Activated CD4-positive, alpha-beta T cell treated with anti-CD3 and anti-CD28 coated beads, Interleukin-2, Interleukin-6, amounts not matched to agents 100 ng/mL and 50 ng/mL, durations not matched to agents 16 hours and 8 hours (primary cell): ENCODE measurements at places on chromosomes 3 and 15.

- no peak for DNase-seq
Observed at GRCh38 chr3:136617198-136617597, 135.0 kb downstream of the STAG1 start.

DNA sequence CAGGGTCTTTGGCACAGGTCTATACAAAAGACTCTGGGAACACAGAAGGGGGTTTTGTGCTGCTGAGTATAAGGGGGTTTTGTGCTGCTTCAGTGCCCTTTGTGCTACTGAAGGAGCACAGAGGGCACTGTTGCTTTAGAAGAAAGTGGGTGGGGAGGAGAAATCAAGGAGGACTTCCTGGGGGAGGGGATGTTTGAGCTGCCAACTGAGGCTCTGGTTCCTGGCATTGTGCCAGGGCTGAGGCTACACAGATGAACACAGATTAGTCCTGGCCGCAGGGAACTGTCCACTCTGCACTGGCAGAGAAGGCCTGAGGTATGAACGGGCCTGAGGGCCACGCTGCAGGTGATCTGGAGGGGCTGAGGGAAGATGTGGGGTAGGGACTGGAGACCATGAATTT lies 32.2 kb upstream of the SEC13 start:
- no peak for DNase-seq

DNA sequence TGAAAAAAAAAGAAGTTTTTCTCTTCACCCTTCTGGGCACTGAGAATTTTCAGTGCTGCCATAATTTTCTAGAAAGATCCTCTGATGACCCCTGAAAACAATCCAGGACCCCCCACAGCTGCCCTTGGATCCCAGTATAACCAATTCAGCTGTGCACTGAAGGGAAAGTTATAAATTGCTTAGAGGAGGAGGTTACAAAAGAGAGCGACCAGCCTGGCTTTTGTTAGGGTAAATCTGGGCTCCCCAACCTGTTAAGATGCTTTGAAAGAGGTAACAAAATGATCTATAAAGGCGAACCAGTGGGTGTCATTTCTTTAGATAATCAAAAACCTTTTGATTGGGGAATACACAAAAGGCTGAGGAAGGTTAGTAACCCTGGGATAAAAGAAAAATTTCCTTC lies 407.9 kb upstream of the ATP11B start:
- no peak for DNase-seq

GRCh38 chr3:16802389-16802788 lies 82.4 kb upstream of the PLCL2 start:
- DNase-seq = no peak

DNA sequence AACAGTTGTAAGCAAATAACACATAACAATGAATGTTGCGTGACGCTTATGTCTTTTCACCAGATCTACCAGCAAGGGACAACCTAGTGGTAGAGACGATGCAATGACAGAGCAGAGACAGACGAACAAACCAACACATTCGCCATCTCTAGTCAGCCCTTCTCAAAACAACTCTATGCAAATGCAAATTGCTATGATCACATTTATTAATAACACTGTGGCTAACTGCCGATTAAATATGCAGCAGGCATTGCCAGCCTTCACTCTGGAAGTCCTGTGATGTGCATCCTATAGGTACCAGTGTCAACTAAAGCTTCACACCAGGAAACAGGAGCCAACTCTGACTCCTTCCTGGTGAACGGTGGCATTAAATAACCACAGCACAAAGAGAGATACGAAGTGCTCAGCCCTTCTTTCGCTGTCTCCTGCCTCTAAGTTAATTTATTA lies 94.2 kb downstream of the FOXP1 start:
- DNase-seq = no peak

- no peak for DNase-seq
Observed at GRCh38 chr3:46187876-46188275, 20.2 kb downstream of the CCR1 start.

DNA sequence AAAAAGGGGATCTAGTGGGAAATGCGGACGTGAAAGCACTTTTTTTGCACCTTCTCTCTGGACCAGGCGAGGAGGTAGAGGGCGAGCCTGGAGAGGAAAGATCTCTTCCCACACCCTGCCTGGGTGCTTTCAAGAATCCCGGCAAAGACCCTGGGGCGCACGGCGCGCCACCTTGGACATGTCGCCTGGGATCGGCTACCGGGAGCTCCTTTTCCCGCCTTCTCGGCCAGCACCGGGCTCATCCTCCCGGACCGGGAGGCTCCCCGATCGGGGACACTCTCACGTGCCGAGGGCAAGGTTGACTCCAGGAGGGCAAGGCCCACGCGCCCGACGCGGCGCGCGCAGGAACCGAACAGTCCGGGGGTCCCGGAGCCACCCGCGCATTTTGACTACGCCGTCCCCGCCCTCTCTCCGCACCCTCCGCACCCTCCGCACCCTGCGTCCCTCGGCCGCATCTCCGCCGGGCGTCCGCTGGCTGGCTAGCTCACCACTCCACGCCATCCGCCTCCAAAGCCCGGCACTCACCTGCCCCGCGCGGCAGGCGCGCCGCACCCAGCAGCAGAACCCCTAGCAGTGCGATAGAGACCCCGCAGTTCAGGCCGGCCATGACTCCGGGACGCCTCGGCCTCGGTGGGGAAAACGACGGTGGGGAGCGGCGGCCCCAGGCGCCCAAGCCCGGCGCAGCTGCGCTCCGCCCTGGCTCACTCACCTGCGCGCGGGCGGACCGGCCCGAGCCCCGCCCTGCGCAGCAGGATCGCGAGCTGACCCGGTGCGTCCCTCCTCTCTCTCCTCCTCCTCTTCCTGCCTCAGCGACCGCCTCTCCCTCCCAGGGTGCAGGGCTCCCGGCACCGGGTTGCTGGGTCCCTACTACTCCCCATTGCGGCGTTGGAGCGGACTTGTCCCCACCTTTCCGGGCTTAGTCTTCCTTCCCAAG lies at the start of gene CDCP1:
TSS of gene CDCP1 (minus strand) at position 698 of the 934 bp plus-strand sequence. CDS start at position 607, 91 bp downstream.
- DNase-seq = no peak

DNA sequence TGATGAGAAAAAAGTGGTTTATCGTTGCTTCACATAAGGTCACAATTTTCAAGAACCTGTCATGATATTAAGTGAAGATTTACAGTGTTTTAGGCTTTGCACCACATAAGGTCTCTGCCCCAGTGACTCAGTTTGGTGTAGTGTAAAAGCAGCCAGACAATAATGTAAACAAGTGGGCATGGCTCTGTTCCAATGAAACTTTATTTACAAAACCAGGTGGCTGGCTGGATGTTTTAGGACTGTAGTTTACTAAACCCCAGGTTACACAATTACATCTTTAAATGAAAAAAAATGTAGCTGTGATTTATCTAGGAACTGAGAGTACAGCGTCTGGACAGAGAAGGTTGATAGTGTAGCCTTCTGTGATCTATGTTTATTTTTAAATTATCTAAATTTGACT lies 9.7 kb upstream of the FBXL22 start:
- DNase-seq = no peak

- DNase-seq = no peak
Observed at GRCh38 chr3:170699158-170700053, 113.5 kb upstream of the SLC7A14 start.

- no peak for DNase-seq
Observed at GRCh38 chr3:14188041-14188754, 9.6 kb downstream of the LSM3 start.

- DNase-seq = no peak
Observed at GRCh38 chr3:162740941-162741596, 1244.5 kb downstream of the OTOL1 start.

- DNase-seq = no peak
Observed at GRCh38 chr3:197495499-197495898, 60.3 kb downstream of the BDH1 start.

- DNase-seq = peak; percentile 93
Observed at GRCh38 chr3:9890249-9891071, at the start of gene JAGN1. JAGN1 (plus strand) TSS chr3:9890610; CDS start chr3:9890723, 113 bp downstream.

DNA sequence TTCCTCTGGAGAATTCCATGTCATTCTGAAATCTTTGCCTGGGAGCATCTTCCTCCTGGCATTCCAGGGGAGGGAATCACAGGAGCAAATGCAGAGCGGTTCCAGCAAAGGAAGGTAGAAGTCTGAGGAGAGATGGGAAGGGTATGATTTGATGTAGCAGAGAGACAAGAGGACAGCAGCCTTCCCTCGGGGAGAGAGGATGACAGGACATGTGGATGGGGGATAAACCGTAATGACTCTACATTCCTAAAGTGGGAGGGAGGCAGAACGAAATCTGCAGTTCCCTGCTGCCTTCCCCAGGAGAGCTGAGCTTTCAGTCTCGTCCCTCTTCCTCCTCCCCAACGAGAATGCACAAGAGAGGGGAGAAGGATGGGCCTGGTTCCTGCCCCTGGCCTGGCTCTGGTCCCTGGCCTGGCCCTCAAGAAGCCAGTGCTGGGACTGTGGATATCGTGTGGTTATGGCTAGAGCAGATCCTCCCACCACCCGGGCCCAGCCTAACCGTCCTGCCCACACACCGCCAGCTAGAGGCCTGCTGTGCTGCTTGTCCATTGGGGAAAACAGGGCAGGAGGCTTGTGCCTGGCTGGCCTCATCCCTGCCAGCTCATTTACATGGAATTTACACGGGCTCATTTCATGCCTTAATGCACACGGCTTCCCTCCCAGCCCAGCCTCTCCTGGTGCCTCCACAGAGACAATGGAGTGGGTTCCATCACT lies 26.6 kb downstream of the SEMA7A start:
- DNase-seq = no peak

DNA sequence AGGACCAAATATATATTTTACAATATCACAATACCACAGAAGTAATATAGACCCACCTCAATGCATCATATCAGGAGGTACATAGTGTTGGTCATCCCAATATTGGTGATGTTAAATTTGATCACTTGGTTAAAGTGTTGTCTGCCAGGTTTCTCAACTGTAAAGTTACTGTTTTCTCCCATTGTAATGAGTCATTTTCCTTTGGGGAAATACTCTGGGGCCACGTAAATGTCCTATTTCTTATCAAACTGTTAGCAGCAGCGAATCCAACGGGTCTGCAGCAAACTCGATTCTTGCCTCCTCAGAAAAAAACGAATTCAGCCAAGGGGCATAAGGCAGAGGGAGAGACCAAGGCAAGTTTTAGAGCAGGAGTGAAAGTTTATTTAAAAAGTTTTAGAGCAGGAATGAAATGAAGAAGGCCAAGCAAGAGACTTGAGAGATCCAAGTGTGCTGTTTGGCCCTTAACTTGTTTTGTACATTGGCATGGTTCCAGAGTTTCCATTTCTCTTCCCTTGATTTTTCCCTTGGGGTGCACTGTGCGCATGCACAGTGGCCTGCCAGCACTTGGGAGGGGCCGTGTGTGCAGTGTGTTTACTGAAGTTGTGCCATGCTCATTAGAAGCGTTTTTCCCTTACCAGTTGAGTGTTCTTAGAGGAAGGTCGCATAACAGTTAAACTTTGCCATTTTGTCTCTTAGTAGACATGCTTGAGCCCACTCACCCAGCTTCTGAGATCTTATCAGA lies 512.5 kb downstream of the AGBL1 start:
- DNase-seq = no peak

DNA sequence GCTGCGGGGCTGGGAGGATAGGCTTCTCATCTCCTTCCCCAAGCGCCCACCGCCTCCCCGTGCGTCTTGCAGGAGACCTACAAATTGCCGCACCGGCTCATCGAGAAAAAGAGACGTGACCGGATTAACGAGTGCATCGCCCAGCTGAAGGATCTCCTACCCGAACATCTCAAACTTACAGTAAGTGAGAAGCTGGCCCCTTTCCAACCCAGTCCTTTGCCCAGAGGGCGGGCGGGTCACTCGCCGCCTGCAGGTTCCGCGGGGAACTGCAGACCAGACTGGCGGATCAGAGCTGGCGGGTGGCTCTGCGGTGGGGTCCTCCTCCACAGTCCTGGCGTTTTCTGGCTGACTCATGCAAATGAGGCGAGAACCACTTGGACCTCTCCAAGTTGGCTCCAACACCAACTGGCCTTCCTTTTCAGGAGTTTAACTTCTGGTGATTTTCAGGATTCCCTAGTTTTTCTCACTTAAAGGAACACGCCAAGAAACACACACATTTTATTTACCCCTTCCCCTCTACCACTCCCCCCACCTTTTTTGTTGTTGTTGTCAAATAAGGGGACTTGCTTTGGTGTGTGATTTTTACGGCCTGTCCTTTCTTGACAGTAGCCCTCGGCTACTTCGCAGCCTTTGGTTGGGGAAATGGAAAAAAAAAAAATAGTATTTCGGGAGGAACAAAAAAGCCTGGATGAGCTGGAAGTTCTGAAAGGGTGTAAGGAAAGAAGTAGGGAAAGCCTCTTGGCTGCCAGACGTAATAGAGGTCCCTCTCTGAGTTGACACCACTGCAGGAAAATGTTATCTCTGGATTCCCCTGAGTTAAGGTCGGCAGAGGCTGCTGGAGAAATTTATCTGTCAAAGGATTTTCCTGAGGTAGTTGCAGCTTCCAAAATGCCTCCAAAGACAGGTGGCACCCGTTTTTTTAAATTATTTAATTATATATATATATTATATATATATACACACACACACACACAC lies 1.3 kb downstream of the BHLHE40 start:
- DNase-seq = peak; percentile 96

DNA sequence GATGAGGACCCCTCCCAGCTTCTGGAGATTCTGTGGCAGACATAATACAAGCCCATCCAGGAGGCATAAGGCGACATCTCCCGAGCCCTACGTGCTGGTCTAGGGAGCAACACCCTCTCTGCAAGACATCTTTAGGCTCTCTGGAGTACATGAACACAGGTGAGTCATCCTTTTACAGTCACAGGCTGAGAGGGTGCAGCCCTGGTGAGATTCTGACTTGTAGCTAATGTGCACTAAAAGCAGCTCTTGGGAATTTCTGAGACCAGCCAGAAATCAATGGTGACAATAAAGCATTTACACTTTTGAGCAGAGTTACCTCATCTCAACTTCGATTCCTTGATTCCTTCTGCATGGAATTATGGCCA lies 131.1 kb downstream of the XXYLT1 start:
- DNase-seq = no peak

GRCh38 chr3:189123595-189124387 lies 48.0 kb upstream of the TPRG1 start:
- no peak for DNase-seq
